Lung microvascular endothelial cell (primary cell): ENCODE measurements at places on chromosomes 4 and X. TPM values are rescaled to one million over a fixed set of nuclear protein-coding genes. Genes with fewer than 3 reads are reported as not detected.

DNA sequence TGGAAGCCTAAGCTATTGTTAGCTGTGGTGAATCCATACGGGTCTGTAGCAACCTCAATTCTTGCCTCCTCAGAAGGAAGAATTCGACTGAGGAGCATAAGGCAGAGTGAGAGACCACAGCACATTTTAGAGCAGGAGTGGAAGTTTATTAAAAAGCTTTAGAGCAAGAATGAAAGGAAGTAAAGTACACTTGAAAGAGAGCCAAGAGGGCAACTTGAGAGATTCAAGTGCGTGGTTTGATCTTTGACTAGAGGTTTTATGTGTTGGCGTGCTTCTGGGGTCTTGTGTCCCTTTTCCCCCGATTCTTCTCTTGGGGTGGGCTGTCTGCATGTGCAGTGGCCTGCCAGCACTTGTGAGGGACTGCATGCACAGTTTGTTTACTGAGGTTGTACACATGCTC, 880.6 kb upstream of the INTU start:
- no peak for DNase-seq

DNA sequence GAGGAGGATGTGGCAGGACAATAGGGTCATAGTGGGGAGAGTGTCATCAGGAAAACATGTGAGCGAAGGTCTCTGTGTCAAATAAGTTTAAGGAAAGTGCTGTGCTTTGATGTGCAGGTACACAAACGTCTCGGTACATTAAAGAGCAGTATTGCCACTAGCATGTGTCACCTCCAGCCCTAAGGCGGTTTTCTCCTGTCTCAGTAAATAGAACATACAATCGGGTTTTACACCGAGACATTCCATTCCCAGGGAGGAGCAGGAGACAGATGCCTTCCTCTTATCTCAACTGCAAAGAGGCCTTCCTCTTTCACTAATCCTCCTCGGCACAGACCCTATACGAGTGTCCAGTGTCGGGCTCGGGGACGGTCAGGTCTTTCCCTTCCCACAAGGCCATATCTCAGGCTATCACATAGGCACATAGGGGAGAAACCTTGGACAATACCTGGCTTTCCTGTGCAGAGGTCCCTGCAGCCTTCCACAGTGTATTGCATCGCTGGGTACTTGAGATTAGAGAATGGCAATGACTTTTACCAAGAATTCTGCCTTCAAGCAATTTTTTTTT, 684.5 kb downstream of the PDHA2 start:
- DNase-seq, result no peak

DNA sequence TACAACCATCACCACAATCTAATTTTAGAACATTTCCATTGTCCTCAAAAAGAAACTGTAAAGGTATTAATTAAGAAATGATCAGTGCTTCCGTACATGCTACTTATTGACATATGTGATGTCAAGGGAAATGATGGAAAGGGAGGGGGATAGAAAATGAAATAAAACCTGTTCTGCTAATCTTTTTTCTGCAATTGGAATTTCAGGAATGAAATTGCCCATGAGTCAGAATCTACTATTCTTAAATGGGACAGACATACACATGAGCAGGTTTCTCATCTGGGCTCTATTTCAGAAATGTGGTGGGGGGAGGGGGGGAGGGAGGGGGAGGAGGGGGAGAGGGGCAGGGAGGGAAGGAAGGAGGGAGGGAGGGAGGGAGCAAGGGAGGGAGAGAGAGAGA, 91.0 kb downstream of the SHROOM4 start:
- no peak for DNase-seq

DNA sequence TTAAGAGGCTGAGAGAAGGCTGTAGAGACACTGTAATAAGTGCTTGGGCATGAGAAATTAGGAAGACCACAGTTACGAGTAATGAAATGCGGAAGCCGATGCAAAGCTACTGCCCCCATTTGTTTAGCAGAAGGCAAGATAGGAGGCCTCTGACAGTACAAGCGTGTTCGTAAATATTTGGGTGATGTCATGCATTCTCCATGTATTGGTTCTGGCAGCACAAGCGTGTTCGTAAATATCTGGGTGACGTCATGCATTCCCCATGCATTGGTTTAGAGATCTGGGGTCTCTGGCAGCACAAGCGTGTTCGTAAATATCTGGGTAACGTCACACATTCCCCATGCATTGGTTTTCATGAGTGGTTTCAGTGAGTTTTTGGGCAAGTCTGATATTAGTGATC, 661.5 kb upstream of the FRG1 start:
- no peak for DNase-seq

- DNase-seq, result no peak
These were observed 94.2 kb downstream of the ATP10D start for GRCh38 chr4:47579235-47579634.

DNA sequence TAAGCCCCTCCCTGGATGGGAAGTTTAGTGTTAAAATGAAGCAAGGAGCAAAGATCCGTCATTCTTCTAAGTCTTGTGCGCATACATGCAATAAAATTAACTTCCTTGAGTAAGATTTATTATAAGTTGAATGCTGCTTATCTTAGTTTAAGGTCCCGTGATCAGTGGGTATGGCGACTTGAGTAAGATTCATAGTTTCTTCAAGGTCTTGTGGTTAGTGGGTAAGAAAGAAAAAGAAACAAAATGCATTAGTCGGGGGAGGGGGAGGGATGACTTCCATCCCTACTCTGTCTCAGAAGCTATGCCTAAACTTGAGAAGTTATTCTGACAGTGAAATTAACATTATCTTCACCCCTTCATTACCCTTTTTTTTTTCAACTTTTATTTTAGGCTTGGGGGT, 127.3 kb upstream of the MAGEB16 start:
- no peak for DNase-seq

- DNase-seq, result no peak
These were observed 160.9 kb downstream of the AFAP1 start for GRCh38 chr4:7778510-7779431.

GRCh38 chr4:70892086-70892769, 9.9 kb upstream of the MOB1B start:
- DNase-seq, result no peak

DNA sequence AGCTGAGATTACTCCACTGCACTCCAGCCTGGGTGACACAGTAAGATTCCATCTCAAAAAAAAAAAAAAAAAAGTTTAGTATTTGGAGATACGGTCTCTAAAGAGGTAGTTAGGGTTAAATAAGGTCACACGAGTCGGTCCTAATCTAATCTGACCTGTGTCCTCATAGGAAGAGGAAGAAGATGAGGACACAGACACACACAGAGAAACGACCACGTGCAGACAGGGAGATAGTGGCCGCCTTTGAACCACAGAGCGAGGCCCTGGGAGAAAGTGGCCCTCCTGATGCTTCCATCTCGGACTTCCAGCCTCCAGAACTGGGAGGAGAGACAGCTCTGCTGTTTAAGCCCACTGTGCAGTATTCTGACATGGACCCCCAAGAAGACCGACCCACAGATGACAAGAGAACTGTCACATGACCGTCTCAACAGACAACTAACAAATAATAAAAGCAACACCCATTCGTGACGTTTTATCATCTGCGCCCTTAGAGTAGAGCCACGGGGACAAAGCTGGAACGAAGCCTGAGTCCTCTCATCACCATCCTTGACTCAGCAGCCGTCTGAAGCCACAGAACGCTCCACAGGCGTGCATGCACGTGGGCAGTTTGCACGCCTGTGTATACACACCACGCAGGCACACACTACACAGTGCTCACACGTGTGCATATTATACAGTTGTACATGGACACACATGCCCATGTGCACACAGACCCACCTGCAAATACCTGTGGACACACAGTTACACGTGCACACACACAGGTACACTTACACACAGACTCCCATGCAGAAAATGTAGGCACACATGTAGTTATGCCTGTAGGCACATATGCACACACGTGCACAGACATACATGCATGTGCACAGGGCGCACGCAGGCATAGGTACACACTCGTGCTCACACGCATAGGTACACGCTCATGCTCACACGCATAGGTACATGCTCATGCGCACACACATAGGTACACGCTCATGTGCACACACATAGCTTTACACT, 51.7 kb downstream of the FAM53A start:
- DNase-seq, result no peak

DNA sequence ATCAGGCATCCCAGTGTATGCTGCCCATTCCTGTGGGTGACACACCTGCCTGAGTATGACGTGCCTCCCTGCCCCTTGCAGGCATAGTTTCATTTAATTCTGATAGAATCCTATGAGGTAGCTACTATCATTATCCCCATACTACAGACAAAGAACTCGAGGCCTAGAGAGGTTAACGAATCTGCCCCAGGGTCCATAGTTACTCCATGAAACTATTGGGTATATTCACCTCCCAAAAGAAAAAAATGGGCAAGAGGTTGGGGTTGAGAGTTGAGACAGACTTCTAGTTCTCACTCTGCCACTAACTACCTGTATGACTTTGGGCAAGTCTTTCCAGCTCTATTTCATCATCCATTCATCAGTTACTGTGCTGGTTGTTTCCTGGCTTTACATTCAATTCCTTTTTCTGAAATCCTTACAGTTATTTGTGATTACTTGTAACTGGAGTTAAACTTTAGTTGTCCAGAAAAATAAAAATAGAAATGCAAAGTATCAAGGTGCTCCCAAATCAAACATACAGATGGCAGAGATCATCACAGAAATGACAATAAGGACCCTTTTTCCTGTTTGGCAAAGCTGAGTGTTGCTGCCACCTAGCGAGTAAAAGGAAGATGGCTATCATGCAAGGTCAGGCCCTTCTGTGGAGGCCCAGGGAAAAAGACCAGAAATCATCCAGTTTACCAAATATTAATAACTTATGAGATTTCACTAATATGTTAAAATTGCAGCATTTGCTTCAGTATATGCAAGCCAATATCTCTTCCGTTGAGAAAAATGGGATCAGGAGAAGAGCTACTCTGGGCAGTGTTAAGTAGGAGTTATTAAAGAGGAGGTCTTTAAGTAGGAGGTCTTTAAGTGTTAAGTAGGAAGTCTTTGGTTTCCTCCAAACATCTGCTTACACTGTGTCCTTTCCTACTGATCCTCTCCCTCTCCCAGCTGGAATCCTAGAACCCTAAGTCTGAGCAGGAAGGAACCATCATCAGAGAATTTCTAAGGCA, 17.1 kb upstream of the MAP7D3 start:
- DNase-seq, result peak; percentile 60

DNA sequence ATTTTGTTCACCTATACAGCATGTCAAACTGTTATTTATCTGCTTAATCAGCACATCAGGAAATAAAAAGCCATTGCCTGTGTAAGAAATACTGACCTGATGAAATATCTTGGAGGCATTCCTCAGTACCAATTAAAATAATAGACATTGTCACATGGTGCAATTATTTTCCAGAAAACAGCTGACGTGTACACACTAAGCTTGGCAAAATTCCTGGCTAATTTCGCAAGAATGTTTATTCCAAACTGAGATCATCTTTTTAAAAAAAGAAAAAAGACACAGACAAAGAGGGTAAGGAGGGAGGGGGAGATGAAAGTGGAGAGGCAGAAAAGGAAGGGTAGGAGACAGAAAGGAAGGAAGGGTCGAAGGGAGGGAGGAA, 61.9 kb upstream of the NFKB1 start:
- peak; percentile 91 for DNase-seq

DNA sequence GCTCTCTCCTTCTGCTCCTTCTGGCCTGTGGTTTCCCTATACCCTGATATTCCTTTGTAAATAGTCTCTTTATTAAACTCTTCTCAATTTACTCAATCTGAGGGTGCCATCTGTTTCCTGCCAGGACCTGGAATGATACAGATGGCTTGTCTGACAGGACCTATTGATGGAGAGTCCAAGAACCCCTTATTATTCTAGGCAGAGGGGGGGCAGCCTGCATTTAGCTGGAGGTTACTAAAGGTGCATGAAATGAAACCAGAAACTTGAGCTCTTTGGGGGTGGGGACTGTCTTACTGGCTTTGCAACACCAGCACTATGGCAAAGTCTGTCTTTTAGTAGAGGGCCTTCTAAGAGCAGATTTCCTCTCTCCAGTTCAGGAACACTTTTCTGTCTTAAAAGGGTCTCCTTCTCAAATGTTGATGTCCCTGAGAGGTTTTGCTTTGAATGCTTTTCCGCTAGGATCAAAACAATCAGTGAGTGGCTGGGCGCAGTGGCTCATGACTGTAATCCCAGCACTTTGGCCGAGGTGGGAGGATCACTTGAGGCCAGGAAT, 162.5 kb upstream of the MED14 start:
- DNase-seq, result no peak

DNA sequence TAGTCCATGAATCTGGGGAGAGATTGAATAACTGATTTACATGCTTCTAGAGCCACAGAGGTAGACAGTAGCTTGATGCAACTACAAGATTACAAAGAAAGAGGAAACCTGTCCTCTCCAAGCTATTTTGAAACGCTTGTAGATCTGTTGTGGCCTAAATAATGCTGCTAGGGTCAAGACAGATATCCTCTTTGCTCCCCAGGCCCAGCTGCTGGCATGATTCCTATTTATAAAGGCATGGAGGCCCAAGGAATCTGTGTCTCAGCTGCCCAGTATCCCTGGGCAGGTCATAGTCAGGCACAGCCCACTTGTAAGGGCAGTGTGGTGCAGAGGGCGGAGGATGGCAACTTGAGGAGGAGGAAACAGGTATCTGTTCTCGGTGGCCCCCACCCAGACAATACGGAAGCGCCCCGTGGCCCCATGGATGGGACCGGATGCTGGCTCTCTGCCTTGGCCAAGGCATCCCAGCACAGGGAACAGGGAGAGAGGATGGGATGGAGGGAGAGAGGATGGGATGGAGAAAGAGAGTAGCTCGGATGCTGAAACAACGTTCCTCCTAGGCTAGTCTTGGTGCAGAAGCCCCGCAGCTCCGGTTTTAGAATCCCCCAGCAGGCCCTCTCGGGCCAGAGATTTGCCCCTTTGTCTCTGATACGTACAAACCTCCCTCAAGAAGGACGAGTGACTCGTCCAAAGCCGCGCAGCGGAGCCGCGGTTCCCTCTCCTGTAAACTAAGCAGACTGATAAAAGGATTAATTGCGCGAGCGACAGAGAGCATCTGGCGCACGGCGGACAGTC, 767 bp upstream of the SMIM20 start:
- DNase-seq, result peak; percentile 5

GRCh38 chrX:7372825-7373525, 225.0 kb upstream of the PUDP start:
- no peak for DNase-seq

- no peak for DNase-seq
These were observed 90.5 kb downstream of the ELOVL6 start for GRCh38 chr4:110107866-110108265.

DNA sequence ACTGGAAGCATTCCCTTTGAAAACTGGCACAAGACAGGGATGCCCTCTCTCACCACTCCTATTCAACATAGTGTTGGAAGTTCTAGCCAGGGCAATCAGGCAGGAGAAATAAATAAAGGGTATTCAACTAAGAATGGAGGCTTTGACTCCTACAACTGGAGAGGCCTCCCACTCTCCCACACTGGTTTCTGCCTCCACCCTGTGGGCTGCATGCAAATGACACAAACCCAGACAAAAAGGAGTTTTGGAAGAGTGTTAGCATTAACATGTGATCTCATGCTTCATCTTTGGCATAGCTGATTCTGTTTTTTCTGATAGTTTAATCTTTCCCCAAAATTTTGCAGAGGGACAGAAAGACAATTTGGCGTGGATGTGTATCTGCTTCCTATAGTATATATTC, 80.8 kb upstream of the IQCM start:
- peak; percentile 7 for DNase-seq

Gene SPANXN4
- total RNA-seq, result not detected in 2 replicates

Gene CENPVL1
- total RNA-seq, result not detected in 2 replicates

Gene HELT
- not detected in 2 replicates for total RNA-seq

Gene FGF16
- 0.20 and 0.22 TPM in 2 replicates for total RNA-seq

Gene SORBS2
- 94.8 and 143 TPM in 2 replicates for total RNA-seq

Gene CDK16
- total RNA-seq, result 37.9 and 39.5 TPM in 2 replicates
